Fibroblast of skin of scalp (primary cell): ENCODE measurements at places on chromosomes 7 and 10.
A peak's percentile ranks its signal among the peaks of the same experiment; 100 is the strongest.

- DNase-seq, result no peak
Observed at GRCh38 chr7:46492466-46492865, 571.4 kb upstream of the IGFBP3 start.

- DNase-seq, result no peak
Observed at GRCh38 chr7:113267885-113268284, 149.5 kb upstream of the SMIM30 start.

DNA sequence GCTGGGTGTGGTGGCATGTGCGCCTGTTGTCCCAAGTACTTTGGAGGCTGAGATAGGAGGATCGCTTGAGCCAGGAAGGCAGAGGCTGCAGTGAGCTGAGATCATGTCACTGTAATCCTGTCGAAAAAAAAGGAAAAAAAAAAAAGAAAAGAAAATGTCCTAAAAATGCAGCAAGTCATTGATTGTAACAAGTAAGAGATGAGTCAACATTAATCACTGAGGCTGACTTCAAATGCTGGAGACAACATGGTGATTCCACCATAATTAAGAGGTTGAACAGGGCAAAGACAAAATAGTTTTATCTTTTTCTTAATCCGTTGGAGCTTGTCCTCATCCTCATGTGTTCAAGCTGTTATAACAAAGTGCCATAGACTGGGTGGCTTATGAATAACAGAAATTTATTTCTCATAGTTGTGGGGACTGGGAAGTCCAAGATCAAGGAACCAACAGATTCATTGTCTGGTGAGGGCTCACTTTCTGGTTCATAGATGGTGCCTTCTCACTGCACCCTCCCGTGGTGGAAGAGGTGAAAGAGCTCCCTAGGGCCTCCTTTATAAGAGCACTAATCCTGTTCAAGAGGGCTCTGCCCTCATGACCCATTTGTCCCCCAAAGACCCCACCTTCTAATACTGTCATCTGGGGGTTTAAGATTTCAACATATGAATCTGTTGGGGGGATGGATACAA lies 60.3 kb downstream of the TBXAS1 start:
- DNase-seq, result peak; percentile 39

DNA sequence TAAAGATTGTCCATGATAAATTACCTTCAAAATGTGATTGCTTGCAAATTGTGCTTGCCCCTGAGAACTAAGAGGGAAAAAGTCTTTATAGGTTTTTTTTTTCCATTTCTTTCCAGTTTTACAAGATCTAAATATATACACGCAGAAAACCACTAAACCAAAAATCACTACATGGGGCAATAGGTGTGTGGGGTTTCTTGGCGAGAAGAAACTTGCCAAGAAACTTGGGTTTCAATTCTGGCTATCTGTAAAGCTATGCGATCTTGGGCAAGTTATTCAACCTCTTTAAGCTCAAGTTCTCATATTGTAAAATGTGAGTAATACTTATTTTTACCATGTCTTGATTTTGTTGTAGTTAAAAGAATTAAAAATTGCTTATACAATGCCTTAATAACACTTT lies 17.0 kb downstream of the CUBN start:
- no peak for DNase-seq

DNA sequence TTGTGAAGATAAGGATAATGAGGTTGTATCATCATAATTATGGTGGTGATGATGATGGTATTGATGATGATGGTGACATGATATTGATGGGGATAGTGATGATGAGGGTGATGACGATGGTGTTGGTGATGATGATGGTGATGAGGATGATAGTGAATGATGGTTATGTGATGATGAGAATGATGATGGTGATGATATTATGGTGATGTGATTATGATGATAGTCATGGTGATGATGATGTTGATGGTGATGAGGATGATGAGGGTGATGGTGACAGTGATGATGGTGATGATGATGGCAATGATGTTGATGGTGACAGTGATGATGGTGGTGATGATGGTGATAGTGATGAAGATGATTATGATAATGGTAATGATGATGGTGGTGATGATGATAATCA lies 299.9 kb upstream of the ADARB2 start:
- no peak for DNase-seq

GRCh38 chr7:108407676-108408075 lies 48.6 kb downstream of the NRCAM start:
- DNase-seq, result no peak

GRCh38 chr10:48450233-48450740 lies 143.8 kb downstream of the MAPK8 start:
- no peak for DNase-seq

GRCh38 chr10:32047881-32048280 lies 8.3 kb downstream of the KIF5B start:
- DNase-seq, result no peak

DNA sequence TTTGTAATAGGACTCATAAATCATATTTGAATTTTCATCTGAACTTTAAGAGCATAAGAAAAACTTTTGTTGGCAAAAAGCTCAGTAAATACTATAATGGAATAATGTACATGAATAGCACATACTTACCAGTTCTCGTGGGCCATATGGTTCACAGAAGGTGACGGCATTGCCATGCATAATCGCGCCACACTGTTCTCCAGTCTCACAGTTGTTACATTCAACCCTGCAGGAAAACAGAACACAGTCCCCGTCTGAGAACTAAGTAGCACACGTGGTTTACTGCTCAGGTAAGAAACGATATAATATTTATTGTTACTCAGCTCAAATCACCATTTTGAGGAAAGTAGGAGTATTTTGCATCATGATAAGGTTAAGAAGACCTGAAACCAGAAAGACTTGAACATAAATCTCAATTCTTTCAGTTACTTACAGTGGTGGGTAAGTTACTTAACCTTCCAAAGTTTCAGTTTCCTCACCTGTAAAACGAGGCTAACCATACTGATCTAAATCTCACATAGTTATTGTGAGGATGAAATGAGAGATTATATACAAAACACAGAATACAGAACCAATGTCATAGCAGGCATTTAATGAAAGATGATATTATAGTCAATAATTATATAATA lies 261.4 kb downstream of the RELN start:
- no peak for DNase-seq

GRCh38 chr7:155644971-155645509 lies 579 bp downstream of the RBM33 start:
- DNase-seq, result peak; percentile 42

- DNase-seq, result no peak
Observed at GRCh38 chr10:102485093-102485784, 17.3 kb downstream of the ACTR1A start.

DNA sequence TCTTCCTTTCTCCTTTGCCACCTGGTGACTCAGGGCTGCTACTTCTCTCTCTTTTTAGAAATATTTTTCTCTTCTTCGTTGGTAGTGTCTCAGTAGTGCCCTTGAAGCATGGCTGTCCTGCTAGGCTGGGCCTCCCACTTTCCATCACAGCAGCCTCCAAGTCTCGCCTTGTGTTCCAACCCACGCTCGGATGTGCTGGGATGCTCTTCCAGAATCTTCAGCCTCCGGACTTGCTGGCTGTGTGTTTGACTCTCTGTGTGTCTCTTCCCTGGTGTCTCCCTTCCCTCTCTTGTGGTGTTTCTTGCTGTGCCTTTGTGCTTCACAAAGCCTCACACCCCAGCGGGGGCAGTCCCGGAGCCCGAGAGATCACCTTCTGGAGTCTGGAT lies 100.5 kb downstream of the INPP5A start:
- DNase-seq, result no peak

GRCh38 chr7:33503014-33503413 lies 373.6 kb downstream of the BBS9 start:
- DNase-seq, result no peak

GRCh38 chr7:23918856-23919255 lies 208.8 kb downstream of the STK31 start:
- peak; percentile 45 for DNase-seq

- no peak for DNase-seq
Observed at GRCh38 chr7:112407261-112407660, 43.0 kb upstream of the IFRD1 start.

DNA sequence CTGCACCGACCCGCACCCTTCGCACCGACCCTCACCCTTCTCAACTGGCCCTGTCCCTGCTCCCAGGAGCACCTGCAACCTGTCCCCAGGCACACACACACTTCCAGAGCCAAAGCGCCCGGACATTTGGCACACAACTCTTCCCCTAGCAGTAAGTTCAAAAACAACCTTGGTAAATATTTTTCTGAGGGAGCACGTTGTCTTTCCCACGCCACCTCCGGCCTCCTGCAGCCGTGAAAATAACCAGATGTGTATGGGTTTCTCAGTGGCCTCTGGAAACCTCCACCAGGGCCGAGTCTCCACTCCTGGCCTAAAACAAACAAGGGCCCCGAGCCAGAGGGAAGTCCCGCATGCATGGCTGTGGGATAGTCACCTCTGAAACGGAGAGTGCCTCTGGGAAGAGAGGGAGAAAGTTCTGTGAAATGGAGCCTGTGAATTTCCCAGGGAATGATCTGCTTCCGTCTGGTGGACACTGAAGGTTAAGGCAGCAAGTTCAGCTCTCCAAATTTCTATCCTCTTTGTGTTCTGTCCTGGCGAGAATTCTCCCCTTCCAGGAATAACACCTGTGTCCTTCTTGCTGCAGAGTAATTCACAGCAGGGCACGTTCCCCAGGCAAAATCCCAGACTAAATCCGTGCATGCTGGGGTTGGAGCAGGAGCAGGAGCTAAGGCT lies 15.8 kb downstream of the PODXL start:
- DNase-seq, result no peak

GRCh38 chr7:150993511-150993910 lies 2.7 kb downstream of the NOS3 start:
- DNase-seq, result no peak

DNA sequence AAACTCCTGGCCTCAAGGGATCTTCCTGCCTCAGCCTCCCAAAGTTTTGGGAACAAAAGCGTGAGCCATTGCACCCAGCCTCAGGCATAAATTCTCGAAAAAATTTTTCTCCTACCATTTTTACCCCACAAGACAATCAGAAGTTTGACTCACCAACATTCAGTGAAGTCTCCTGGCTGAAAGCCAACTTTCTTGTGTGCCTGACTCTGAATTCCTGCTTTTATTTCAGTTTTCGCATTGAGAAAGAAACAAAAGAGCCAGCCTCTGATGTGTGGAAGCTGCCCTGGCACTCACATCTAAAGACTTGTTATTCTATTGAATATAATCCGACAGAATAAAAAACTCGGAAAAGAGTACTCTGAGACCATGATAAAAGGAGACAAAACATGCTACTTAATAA lies 402.9 kb downstream of the MAGI2 start:
- DNase-seq, result peak; percentile 67

GRCh38 chr7:142140401-142140959 lies 29.0 kb downstream of the MGAM2 start:
- no peak for DNase-seq

GRCh38 chr10:95478935-95479334 lies 82.2 kb downstream of the SORBS1 start:
- DNase-seq, result no peak

- DNase-seq, result no peak
Observed at GRCh38 chr7:151838861-151839381, 38.0 kb downstream of the PRKAG2 start.

DNA sequence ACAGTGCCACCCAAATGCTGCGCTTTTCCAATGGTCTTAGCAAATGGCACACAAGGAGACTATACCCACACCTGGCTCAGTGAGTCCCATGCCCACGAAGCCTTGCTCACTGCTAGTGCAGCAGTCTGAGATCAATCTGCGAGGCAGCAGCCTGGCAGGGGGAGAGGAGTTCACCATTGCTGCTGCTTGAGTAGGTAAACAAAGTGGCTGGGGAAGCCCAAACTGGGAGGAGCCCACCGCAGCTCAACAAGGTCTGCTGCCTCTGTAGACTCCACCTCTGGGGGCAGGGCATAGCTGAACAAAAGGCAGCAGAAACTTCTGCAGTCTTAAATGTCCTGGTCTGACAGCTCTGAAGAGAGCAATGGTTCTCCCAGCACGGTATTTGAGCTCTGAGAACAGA lies 891.2 kb downstream of the PCDH15 start:
- DNase-seq, result no peak

GRCh38 chr10:132350391-132350790 lies 18.4 kb downstream of the LRRC27 start:
- no peak for DNase-seq
